A172 (cell line): ENCODE measurements at places on chromosomes 5 and 9.

DNA sequence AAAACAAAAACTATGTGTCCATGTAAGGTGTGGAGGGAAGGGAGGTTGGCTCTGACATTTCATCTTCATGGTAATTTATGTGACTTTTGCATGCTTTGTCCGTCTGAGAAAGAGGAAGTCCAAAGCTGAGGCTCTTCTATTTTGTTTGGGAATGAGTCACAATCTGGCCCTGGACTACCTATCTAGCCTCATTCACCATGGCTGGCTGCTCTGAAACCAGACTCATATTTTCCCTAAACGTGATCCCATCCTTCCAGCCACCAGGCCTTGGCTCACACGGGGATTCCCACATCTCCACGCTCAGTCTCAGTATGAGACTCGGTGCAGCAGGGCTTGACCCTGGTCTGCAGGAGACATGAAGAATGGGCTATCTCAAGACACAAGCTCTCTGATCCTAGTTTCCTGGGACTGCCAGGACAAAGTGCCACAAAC lies 672.8 kb downstream of the ACTL7B start:
- DNase-seq: peak; percentile 52

DNA sequence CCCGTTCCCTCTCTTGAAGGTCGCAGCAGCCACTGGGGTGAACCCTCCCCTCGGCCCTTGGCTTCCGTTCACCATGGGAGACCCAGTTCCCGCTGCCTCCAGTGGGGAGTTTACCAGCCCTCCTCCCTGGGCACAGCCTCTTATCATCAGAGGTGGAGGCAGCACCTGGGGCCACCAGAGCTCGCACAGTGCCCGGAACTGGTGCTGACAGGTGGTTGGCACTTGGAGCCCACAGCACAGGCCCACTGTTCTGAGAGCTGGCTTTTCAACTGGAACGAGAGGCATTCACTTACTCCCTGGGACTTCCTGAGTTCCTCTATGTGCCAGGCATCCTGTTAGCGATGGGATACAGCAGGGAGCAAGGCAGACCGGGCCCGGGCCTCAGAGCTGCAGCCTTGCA lies 106.8 kb upstream of the FCN2 start:
- no peak for DNase-seq

DNA sequence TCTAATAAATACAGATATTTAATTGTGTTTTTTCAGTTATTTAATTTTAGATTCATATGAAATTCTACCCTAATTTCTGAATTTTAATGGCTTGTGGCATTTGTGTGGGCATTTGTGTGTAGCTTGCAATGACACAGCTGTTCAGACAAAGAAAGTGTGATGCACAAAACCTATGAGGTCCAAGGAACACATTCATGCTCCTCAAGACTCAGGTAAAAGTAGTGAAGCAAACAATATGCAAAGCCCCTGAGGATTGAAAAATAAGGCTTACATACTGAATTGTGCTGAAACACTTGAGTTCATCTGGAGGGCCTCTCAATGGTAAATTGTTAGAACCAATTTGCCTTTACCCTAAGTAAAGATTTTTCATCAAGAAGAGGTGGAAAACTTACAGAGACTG lies 28.1 kb downstream of the IL7R start:
- no peak for DNase-seq

- no peak for DNase-seq
Measured at GRCh38 chr9:112506571-112506970, 19.9 kb downstream of the KIAA1958 start.

DNA sequence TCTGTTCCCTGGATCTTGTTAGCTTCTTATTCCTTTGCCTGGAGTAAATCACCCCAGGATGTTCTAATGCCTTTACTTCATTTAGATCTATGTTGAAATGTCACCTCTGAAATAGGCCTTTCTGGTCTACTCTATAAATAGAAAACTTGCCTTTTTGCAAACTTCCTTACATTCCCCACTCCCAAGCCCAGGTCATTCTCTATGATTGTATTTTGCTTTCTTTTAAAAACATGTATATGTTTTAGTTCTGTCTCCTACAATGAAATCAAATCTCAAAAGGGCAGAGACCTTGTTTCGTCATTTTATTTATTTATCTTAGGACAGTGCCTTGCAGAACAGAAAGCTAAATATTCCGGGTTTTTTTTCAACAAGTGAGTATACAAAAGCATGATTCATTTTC lies 1657.7 kb upstream of the C9orf72 start:
- DNase-seq: no peak

DNA sequence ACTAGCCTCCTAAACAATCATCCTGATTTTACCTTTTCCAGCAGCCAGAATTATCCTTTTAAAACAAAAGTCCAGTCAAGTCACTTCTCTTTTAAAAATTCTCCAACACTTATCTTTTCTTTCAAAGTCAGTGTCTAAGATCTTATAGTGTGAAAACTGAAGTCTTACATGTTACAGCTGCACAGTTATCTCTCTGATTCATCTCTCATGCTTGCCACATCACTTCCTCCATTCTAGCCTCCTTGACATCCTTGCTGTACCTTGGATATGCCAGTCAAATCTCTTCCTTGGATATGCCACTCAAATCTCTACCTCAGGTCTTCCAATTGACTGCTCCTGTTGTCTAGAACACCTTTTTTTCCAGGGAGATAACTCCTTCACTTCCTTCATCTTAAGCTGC lies 361.7 kb upstream of the FTMT start:
- DNase-seq: no peak

DNA sequence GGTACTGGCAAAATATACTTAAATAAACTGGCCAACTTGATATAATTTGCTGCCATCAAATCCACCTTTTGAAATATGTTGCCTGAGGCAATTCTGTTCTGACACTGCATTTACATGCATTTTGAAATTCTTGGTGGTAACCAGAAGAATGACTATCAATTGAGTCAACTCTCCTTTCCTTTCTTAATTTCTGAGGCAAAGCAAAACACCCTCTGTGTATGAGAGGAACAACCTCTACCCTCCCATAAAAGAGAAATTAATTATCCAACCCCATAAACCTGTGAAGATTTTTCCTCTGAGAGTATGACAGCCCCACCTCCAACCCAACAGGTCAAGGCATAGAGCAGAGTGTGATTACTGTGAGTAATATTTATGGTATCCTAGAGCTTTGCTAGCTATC lies 286.8 kb downstream of the NR2F1-AS1 start:
- peak; percentile 57 for DNase-seq

GRCh38 chr9:573691-574410 lies 267.6 kb upstream of the DMRT1 start:
- peak; percentile 11 for DNase-seq

GRCh38 chr5:68243681-68244080 lies 28.1 kb downstream of the PIK3R1 start:
- DNase-seq: no peak

DNA sequence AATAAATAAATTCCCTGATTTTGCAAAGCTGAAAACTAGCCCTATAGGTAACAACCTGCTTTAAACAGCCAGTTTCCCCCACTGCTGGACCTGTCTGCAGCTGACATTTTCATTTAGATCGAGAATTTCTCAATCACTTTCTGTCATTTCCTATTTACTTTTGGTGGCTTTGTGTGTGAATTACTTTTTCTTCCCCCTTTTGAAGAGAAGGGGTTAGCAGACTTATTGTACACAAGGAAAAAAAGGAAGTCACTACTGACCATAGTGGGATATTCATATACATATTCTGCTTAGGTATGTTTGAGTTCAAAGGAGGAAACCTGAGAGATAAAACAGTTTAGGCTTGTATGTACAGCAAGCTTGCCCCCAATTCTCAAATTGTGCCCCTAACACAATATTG lies 27.0 kb upstream of the IFNB1 start:
- no peak for DNase-seq

- no peak for DNase-seq
Measured at GRCh38 chr5:18028036-18028435, 393.8 kb downstream of the TAF11L14 start.

- no peak for DNase-seq
Measured at GRCh38 chr5:93588352-93589151, 5.5 kb downstream of the NR2F1 start.

DNA sequence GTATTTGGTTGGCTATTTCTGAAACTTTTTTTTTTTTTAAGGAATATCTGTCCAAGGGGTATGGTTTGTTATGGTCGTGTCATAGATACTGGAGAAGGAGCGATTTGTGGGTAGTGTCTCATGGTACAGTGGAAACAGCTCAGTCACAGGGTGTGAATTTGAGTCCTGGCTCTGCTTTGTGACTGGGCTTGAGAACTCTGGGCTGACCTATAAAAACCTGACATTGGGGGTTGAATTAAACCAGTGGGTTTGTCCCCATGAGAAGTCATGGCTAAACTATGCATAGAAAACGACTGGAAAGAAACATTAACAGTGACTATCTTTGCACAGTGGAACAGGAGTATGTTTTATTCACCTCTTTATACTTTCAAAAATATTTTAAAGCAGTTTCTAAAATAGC lies 54.7 kb downstream of the MACROH2A1 start:
- DNase-seq: no peak

- DNase-seq: peak; percentile 26
Measured at GRCh38 chr5:175556794-175557193, 78.4 kb downstream of the SFXN1 start.

DNA sequence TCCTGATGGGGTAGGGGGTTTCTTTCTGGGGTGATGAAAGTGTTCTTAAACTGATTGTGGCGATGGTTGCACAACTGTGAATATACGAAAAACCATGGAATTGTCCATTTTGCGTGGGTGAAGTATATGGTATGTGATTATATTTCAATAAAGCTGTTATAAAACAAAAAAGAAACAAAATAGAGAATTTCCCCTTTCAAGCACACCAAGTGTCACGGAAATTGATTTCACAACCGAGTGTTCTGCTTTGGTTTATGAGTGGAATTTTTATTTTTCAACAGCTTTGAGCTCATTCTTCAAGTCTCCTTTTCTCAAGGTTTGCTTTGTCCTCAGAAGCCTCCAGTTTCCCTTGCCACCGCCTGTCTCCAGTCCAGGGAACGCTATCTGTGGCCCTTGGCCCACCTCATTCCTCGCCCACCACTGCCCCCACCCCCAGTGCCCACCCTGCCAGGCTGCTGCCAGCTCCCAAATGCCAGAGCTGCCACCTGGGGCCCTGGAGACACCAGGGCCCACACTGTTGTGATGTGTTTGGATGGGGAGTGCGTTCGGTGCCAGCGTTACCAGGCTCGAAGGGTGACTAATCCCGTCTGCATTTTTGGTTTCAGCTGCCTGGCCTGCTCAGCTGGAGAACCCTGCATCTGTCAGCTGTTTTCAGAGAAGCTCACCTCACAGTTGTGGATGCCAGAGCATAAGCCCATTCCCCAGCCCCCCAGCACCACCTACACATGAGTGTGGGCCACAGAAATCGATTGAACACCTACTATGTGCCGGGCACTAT lies 30.4 kb downstream of the DUSP1 start:
- peak; percentile 88 for DNase-seq

- peak; percentile 95 for DNase-seq
Measured at GRCh38 chr9:124267271-124267807, 9.6 kb downstream of the NEK6 start.

- DNase-seq: no peak
Measured at GRCh38 chr5:33153372-33153771, 287.4 kb upstream of the TARS1 start.

GRCh38 chr5:111505096-111505495 lies 7.2 kb downstream of the STARD4 start:
- no peak for DNase-seq

DNA sequence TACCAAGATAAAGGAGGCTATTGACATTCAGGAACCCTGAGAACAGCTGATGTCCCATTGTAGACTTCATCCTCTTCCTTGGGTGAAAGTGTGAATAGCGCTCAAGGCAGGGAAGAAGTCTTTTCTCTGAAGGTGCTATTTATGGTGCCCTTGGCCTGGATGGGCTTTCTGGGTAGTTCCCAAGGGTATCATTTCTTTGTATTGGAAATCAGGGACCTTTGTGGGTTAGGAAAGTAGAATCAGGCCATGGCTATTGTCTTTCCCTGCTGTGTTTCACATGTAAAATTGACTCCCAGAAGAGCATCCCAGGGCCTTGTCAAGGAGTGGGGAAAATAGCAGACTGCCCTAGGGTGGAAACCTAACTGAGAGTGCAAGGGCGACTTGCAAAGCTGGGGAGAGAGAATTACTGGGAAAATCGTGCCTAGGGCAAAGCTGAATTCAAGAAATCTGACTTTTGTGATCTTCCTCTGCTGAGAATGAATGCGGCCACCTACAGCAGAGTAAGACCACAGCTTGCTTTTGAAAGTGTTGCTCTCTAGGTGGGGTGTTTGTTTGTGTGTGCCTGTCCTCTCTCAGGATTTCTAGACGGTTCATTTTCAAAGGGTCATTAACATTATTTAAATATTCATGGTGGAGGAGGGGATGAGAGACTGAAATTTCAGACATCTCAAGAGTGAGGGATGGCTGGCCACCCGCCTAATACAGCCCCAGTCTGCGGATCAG lies 160.6 kb downstream of the C9orf152 start:
- DNase-seq: no peak

DNA sequence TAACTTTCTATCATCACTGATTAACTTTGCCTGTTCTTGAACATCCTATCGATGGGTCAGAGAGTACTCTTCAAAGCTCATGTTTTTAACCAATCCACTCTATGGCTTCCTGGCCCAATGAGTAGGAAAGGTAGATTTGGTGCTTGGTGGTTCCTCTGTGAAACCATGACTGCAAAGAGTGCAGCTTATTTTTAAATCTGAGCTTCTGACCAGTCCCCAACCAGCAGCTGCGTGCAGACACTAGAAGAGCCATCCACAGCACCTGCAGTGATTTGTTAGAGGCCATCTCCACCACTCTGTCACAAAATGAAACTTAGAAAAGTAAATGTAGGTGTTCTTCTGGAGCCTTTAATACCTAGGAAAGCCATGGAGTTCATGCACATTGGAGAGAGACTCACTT lies 107.3 kb upstream of the WWC1 start:
- no peak for DNase-seq

- DNase-seq: no peak
Measured at GRCh38 chr5:20648981-20649380, 661.0 kb upstream of the CDH18 start.

GRCh38 chr5:140253985-140254384 lies 48.9 kb downstream of the PFDN1 start:
- DNase-seq: peak; percentile 55

DNA sequence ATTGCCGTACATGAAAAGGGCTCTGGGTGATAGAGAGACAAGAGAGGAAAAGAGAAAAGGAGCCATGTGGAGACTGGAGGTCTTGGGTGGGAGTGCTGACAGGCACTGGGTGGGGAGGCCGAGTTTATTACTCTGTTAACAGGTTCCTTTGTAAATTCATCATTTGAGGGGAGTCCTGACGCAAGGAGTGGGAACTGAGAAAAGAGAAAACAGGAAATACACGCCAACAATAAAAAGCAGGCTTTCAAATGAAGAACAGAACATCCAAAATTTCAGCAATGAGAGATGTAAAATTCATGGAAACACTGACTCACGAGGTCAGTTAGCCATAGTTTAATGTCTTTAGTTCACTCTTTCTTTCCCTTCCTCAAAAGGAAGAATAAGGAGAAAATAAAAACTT lies 342.8 kb downstream of the TMEM167A start:
- no peak for DNase-seq
